GM23338 (cell line): ENCODE measurements at places on chromosomes 3 and 15. TPM values are rescaled to one million over a fixed set of nuclear protein-coding genes. Genes with fewer than 3 reads are reported as not detected.

GRCh38 chr3:21792176-21792575, 41.2 kb upstream of the ZNF385D start:
- no peak for DNase-seq

DNA sequence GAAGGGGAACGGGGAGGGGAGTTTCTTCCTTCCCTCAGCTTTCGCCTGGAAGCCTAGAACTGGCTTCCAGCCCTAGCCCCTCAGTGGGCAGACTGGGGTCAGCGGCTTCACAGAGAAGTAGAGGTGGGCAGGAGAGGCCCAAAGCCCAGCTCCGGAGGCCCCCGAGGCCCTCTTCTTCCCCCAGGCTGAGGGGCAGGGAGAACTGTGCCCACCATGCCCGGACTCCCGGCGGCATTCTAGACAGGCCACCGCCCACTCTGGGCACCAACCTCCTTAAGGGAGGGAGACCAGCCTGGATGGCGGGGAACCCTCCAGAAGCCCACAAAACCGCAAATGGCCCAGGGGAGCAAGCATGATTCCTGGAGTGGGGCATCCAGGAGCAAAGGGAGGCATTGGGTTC, 17.9 kb downstream of the HAPLN3 start:
- no peak for DNase-seq

GRCh38 chr15:39310633-39311032, 270.2 kb upstream of the THBS1 start:
- no peak for DNase-seq

DNA sequence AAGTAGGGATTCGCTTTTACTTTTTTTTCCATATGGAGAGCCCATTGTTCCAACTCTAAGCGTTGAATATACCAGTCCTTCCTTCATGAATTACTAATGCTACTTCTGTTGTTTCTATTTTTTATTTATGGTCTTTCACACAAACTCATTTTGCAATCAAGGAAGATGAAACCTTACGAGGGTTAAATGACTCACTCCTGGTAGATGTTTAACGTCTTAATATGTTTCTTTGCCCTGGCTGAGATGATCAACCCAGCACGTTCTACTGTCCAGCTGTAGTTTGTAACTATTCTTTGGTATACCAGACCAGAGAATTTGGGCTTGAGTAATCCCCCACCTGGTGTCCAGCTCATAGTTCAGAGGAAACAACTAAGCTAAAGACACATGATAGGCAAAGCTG, 23.1 kb downstream of the CDCP1 start:
- DNase-seq = no peak

GRCh38 chr3:193498215-193498614, 56.5 kb downstream of the ATP13A4 start:
- DNase-seq = no peak

GRCh38 chr15:70328679-70329115, 231.0 kb upstream of the TLE3 start:
- no peak for DNase-seq

DNA sequence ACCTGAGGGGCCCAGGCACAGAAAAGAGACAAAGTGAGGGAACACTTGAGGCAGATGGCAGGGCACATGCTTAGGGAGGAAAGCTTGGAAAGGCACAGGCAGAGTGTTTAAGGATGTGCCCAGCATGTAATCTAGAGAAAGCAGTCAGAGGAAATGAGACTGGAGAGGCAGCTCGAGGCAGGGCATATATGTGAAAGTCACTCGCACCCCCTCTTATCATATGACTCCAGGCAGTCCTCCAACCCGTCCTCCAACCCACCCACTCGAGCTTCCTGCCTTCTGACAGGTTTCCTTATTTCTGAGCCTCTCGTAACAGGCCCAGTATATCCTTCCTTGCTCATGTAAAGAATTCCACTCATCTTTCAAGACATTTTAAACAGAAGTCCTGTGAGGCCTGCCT, 294.0 kb downstream of the SOX2 start:
- DNase-seq = no peak

Gene MNS1
- total RNA-seq = 2.9 and 8.9 TPM in 2 replicates

Gene CELF6
- total RNA-seq = 0.14 TPM in 1 of 2 replicates, not detected in the other

Gene EXD1
- total RNA-seq = 0.07 TPM in 1 of 2 replicates, not detected in the other

Gene CCRL2
- total RNA-seq = not detected in 2 replicates

Gene ABCC5
- total RNA-seq = 38.5 and 39.9 TPM in 2 replicates
